Pulmonary artery endothelial cell (primary cell): ENCODE measurements at places on chromosomes 3 and 15. TPM values are rescaled to one million over a fixed set of nuclear protein-coding genes. Genes with fewer than 3 reads are reported as not detected.

LAMB2 gene
- 470 and 504 TPM in 2 replicates for total RNA-seq

NEO1 gene
- total RNA-seq: 0.07 and 0.56 TPM in 2 replicates

HYAL1 gene
- total RNA-seq: 6.9 and 7.1 TPM in 2 replicates

TRH gene
- not detected in 2 replicates for total RNA-seq

DTX3L gene
- total RNA-seq: 13.1 and 21.5 TPM in 2 replicates

C3orf20 gene
- total RNA-seq: not detected in 2 replicates

C3orf22 gene
- not detected in 2 replicates for total RNA-seq

THSD4 gene
- total RNA-seq: 19.0 and 35.2 TPM in 2 replicates

RAD51 gene
- 9.2 and 12.9 TPM in 2 replicates for total RNA-seq

EFHB gene
- 0.20 and 0.32 TPM in 2 replicates for total RNA-seq

CHL1 gene
- not detected in 2 replicates for total RNA-seq

SSUH2 gene
- not detected in 2 replicates for total RNA-seq

PPM1M gene
- 15.5 and 15.9 TPM in 2 replicates for total RNA-seq

PLSCR5 gene
- total RNA-seq: not detected in 2 replicates

WDR6 gene
- 66.7 and 71.2 TPM in 2 replicates for total RNA-seq

ZCWPW2 gene
- total RNA-seq: 0.04 and 0.13 TPM in 2 replicates

SAXO2 gene
- 0.11 and 0.33 TPM in 2 replicates for total RNA-seq

LDHAL6B gene
- not detected in 2 replicates for total RNA-seq

DUOX2 gene
- total RNA-seq: not detected in 2 replicates

WWTR1 gene
- 111 and 117 TPM in 2 replicates for total RNA-seq

SOX14 gene
- total RNA-seq: not detected in 2 replicates

MORC1 gene
- total RNA-seq: not detected in 2 replicates

MBNL1 gene
- total RNA-seq: 361 and 452 TPM in 2 replicates

COL6A5 gene
- not detected in 2 replicates for total RNA-seq

KNL1 gene
- 18.1 and 33.8 TPM in 2 replicates for total RNA-seq

SH3GL3 gene
- 0.07 TPM in 1 of 2 replicates, not detected in the other for total RNA-seq

PHC3 gene
- 11.1 and 18.0 TPM in 2 replicates for total RNA-seq

LMOD3 gene
- not detected in 2 replicates for total RNA-seq

TRIM42 gene
- total RNA-seq: not detected in 2 replicates

LTF gene
- 0.28 TPM in 1 of 2 replicates, not detected in the other for total RNA-seq

SLC28A1 gene
- not detected in 2 replicates for total RNA-seq

C3orf85 gene
- total RNA-seq: not detected in 2 replicates

NRROS gene
- 2.0 and 4.8 TPM in 2 replicates for total RNA-seq

RASL12 gene
- not detected in 2 replicates for total RNA-seq

SLC6A20 gene
- not detected in 2 replicates for total RNA-seq

MCTP2 gene
- 0.14 and 3.5 TPM in 2 replicates for total RNA-seq

EMC7 gene
- total RNA-seq: 43.2 and 48.2 TPM in 2 replicates

SH3BP5 gene
- total RNA-seq: 91.2 and 106 TPM in 2 replicates

CCDC191 gene
- 1.3 TPM in 2 replicates for total RNA-seq

GABRR3 gene
- not detected in 2 replicates for total RNA-seq

CTXN2 gene
- under 0.01 TPM in 1 of 2 replicates, not detected in the other for total RNA-seq
